NCI-H1105 treated with DMSO at 0.1 percent for 48 hours (cell line): ENCODE measurements at places on chromosomes 1 and 21.

DNA sequence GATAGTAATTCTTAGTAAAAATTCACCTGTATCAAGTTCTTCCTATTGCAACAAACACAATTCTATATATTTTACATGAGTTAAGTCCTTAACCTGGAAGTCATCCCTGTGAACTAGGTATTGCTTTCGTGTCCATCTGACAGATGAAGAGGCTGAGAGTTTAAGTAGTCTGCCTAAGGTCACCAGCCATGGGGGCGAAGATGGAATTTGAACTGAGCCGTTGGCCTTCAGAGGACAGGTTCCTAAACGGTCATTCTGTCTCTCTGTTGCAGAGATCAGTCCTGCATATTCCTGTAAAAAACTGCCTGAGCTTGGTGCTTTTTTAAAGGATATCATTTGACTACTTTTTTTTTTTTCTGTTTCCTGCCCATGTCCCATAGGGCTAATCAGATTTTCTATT is 10.2 kb upstream of the POFUT2 start:
- no peak for DNase-seq

GRCh38 chr1:152110365-152110859 is 4.8 kb downstream of the TCHH start:
- DNase-seq, result peak; percentile 32

- DNase-seq, result no peak
These were observed 60.7 kb upstream of the TTC34 start for GRCh38 chr1:2861988-2862813.

- peak; percentile 48 for DNase-seq
These were observed 1.3 kb downstream of the PCNT start for GRCh38 chr21:46325073-46325912.

- no peak for DNase-seq
These were observed 2110.6 kb downstream of the MRPL39 start for GRCh38 chr21:23496729-23497128.

DNA sequence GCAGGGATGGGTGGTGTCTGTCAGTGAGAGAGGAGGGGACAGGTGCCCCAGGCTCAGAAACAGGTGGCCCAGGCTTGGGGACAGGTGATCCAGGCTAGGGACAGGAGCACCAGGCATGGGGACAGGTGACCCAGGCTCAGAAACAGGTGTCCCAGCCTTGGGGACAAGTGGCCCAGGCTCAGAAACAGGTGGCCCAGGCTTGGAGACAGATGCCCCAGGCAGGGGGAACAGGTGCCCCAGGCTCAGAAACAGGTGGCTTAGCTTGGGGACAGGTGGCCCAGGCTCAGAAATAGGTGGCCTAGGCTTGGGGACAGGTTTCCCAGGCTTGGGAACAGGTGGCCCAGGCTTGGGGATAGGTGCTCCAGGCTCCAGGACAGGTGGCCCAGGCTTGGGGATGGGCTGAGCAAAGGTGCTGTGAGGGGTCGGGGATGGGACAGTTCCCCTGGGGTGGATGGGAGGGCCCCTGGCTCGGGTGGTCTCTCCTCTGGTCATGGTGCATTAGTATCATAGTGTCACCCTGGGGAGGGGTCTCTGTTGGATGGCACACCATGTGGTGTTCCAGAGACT is 87.7 kb upstream of the C1orf174 start:
- DNase-seq, result no peak

GRCh38 chr1:229148041-229148671 is 122.8 kb upstream of the RAB4A start:
- DNase-seq, result peak; percentile 56

DNA sequence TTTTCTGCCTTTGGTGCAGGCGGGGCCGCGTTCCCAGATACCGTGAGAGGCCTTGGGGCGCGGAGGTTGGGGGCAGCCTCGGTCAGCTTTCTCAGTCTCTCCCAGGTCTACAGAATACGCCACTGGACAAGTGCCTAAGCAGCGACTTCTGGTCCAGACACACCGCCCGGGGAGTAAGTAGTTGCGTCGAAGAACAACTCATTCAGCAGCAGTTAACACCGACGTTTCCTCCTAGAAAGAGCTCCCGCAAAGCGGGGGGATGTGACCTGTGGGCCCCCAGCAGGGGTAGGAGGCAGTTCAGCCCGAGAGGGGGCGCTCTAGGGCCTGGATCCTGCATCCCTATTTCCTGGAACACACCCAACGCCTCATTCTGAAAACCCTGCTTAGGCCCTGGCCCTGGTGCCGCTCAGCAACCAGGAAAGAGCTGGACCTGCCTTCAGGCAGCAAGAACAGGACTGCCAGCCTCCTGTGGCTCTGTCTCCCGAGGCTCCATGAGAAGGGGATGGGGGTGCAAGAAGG is 6.5 kb upstream of the BARHL2 start:
- no peak for DNase-seq

DNA sequence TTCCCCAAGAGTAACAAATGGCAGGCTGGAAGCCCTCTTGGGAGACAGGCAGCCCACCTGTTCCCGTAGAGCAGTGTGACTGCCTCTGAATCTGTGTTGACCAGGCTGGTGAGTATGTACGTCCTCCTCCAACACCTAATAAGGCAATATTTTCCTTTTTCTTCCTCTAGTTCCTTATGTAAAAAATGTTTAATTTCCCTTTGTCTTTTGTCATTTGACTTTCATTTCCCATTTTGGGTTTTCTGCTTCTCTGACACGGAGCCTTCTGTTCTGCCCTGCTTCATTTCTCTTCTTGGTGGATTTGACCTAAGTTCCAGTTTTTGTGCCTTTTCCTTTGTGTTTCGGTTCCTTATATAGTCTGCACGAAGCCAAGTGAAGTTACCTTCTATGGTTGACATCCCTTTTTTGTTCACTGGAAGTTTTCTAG is 65.8 kb upstream of the ATF3 start:
- no peak for DNase-seq

- no peak for DNase-seq
These were observed 449.9 kb downstream of the NUF2 start for GRCh38 chr1:163771637-163772036.

DNA sequence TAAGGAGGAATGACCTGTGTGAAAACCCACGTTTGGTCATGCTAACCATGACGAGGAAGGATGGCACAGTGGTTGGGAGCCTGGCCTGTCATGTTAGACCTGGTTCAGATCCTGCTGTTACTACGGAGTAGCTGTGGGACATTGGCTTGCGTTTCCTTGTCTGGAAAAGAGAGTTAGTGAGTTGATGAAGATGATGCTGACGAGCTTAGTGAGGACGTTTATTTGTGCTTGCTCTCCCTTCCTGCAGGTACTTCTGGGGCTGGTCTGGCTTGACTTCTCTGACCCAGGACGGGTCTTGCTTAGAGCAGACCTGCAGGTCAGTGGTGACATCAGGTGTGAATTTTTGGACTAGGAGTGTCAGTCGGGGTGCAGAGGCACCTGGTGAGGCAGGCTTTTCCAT is 14.7 kb downstream of the GALNT2 start:
- no peak for DNase-seq

GRCh38 chr1:73160759-73161158 is 878.4 kb upstream of the NEGR1 start:
- no peak for DNase-seq

GRCh38 chr1:204304067-204304466 is 55.7 kb downstream of the PLEKHA6 start:
- no peak for DNase-seq

DNA sequence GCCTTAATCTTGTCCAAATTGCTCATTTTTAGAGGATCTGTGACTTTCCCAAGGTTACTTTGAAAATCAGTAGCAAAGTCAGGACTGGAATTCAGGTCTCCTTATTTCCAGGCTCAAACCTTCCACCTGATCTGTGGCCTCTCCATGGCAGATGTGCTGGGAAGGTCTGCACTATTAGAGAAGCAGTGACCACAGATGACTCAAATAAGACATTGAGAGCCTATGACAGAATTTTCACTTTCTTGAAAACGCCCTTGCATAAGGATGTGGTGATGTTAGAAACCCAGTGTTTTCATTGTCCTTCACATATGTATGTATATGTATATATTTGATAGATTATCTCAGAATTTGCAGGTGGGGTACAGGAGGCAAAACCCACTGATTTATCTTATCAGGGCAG is 45.3 kb downstream of the TTC39A start:
- DNase-seq, result no peak

GRCh38 chr1:199084293-199084692 is 445.5 kb downstream of the PTPRC start:
- no peak for DNase-seq

DNA sequence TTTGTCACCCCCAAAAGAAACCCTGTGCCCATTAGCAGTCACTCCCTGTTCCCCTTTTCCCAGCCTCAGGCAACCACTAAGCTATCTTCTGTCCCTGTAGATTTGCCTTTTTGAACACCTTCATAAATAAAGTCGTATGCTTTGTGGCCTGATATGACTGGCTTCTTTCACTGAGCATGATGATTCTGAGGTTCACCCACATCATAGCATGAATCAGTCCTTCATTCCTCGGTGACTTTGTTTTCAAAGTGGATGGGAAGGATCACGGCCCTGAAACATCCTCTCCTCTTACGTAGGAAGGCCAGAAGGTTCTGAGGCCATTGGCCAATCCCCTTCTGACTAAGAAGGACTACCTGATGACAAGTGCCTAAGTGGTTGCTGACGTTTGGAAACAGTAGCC is 39.1 kb downstream of the NIPAL3 start:
- DNase-seq, result no peak

GRCh38 chr1:203934027-203934426 is 72.6 kb downstream of the SNRPE start:
- no peak for DNase-seq

GRCh38 chr1:14061204-14061603 is 361.2 kb downstream of the PRDM2 start:
- DNase-seq, result no peak

GRCh38 chr1:99665212-99665611 is 19.3 kb downstream of the PALMD start:
- no peak for DNase-seq

DNA sequence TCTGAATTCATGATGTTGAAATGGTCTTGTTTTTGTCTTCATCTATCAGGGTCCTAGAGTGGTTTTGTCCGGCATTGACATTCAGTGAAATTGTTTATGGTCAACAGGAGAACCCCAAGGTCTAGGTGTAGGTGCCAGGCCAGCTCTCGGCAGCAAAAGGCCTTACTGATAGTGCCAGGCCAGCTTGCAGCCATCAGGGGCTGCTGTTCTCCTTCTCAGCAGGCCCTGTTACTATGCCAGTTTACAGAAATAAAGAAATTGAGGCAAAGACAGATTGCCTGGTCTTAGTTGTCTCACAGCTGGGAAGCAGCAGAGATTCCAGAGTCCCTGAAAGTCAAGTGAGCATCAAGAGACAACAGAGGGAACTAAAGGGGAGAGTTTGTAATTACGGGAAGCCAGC is 12.0 kb downstream of the HMGB4 start:
- no peak for DNase-seq

- no peak for DNase-seq
These were observed 339.2 kb downstream of the DPYD start for GRCh38 chr1:97581614-97582051.

DNA sequence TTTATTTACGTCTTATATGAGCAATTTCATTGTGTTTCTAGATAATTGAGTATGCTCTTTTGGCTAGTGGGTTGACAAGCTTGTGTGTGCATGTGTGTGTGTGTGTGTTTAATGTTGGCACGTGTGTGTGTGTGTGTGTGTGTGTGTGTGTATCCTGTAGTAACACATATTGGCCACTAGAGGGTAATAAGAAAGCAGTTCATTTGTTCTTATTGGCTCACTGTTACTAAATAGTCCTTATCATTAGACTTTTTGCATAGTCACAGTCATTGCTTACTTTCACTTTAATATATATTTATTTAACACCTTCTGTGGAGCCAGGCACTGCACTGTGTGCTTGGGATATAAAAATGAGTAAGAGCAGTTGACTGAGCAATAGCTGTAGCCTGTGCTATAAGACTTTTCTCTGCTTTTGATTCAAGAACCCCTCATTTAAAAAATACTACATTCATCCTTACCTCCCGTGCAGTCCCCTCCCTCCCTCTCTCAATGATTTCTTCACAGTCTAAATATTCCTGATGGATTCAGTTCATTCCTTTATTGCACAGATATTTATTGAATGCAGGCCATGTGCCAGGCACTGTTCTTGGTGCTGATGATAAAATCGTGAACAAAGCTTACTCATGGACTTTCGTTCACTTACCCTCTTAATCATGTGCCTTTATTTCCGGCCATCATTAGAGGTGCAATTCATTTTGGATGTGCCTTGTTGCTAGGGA is 96.7 kb downstream of the DYRK1A start:
- peak; percentile 49 for DNase-seq

DNA sequence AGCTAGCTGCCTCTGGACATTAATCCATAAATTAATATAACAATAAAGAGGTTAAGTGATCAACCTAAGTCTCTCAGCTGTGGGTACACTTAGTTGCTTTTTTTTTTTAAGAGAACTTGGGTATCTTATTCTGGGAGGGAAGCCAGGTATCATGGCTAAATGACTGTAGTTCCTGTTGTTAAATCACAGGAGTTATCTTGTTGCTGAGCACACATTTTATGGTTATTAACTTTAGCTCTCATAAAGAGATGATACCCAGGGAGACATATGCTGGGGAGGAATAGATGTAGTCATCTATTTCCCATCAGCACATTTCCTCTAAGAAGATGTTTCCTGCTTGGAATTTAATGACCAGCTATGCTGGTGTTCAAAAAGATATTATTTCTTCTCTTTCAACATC is 227.8 kb downstream of the PTGER3 start:
- DNase-seq, result no peak

DNA sequence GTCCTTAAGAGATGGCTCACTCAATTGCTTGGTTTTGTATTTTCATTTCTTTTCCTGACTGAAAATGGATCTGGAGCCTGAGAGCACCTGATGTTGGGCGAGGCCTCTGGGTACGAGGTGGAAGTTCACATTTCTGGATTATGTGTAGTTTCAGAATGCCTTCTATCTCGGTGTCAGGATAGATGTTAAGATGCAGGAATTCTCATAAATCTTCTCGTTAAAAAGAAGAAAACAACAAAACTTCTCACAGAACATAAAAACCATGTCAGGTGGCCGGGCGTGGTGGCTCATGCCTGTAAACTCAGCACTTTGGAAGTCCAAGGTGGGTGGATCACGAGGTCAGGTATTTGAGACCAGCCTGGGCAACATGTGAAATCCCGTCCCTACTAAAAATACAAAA is 101.8 kb downstream of the RHOU start:
- DNase-seq, result no peak

GRCh38 chr1:160376525-160377131 is 9.8 kb downstream of the NHLH1 start:
- DNase-seq, result peak; percentile 67

GRCh38 chr1:6331543-6332273 is 61.9 kb downstream of the ACOT7 start:
- DNase-seq, result no peak

GRCh38 chr1:222034790-222035189 is 292.9 kb upstream of the DUSP10 start:
- DNase-seq, result no peak

GRCh38 chr1:10803971-10804820 is 7.8 kb upstream of the CASZ1 start:
- DNase-seq, result no peak

DNA sequence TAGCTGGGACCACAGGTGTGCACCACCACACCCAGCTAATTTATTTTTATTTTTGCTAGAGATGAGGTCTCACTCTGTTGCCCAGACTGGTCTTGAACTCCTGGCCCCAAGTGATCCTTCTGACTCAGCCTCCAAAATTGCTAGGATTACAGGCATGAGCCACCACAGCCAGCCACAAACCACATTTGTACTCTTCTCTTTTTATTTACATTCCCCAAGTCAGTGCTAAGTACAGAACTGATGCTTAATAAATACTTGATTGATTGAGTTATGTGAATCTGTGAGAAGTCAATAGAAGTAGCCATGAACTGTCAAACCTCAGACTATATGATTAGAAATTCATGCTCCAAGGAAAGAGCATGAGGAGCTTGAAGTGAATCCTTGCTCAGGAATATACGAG is 48.5 kb upstream of the S1PR1 start:
- DNase-seq, result no peak
